Activated CD8-positive, alpha-beta T cell treated with anti-CD3 and anti-CD28 coated beads for 36 hours (primary cell): ENCODE measurements at places on chromosomes 5 and 9.

DNA sequence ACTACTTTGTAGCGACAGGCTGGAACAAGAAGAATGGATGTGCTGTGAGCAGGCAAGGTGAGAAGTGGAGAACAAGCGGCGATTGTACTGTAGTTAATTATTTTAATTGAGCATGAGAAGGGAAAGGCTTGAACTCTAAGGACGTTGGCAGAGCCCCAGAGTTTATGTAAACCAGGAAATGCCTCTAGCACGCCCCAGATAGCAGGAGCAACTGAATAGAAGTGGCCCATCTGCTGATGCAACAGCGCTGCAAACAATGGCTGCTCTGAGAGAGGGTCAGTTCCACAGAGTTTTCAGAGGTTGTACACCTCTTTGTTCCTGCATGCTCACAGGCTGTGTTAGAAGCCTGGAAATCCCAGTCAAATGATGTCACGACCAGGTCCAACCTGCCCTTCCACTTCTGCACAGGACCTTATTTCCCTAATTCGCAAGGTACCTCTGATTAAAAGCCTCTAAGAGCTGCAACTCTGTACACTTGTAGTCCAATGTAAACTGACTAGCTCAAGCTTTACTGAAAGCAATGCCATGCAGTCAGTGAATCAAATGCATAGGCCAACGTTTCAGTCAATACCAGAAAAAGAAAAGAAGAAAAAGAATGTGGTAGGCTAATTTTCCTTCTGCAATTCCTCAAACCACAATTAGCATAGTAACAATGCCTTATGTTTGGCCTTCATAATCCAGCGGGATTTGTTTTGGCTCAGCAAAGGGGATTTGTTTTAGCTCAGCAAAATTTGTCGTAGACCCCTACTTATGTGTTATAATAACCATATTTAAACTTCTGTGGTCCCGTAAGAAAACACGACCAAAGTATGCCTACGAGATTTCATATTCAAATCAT is 119.6 kb upstream of the RETREG1 start:
- no peak for DNase-seq

DNA sequence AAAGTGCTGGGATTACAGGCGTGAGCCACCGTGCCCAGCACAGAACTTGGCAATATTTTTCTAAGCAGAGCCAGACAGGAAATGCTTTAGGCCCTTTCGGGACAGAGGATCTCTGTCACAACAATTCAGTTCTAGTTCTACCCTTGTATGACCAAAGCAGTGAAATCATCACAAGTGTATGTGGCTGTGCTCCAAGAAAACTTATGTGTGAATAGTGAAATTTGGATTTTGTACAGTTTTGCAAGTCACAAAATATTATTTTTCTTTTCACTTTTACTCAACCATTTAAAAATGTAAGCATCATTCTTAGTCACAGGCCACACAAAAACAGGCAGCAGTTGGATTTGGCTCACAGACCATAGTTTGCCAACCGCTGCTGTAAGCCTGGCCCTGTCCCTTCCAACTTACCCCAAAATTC is 20.4 kb upstream of the PRUNE2 start:
- DNase-seq, result no peak

GRCh38 chr9:34179213-34180136 is 632 bp downstream of the UBAP1 start:
- DNase-seq, result peak; percentile 14

DNA sequence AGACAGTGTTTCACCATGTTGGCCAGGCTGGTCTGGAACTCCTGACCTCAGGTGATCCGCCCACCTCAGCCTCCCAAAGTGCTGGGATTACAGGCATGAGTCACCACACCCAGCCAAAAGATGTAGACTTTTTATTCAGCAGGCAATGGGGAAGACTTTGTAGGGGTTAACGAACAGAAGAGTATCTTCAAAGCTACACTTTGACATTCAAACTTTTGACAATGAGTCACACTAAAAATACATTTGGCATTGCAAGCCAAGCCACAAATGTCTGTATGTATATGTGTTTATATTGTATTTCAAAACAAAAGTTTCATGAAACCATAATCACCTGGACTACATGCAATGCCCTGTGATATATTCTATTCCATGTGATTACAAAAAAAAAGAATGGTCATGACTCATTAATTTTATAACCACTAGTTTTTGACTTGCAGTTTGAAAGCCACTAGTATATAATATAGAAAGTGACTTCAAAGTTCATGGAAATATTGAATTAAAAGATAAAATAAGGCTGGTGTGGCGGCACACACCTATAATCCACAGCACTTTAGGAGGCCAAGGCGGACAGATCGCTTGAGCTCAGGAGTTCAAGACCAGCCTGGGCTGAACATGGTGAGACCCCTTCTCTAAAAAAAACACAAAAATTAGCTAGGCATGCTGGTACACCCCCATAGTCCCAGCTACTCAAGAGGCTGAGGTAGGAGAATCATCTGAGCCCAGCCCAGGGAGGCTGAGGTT is 8.3 kb downstream of the DIMT1 start:
- DNase-seq, result peak; percentile 55

GRCh38 chr9:6852243-6852963 is 94.6 kb downstream of the KDM4C start:
- DNase-seq, result no peak

GRCh38 chr5:73497497-73498056 is 665 bp upstream of the BTF3 start:
- DNase-seq, result no peak

DNA sequence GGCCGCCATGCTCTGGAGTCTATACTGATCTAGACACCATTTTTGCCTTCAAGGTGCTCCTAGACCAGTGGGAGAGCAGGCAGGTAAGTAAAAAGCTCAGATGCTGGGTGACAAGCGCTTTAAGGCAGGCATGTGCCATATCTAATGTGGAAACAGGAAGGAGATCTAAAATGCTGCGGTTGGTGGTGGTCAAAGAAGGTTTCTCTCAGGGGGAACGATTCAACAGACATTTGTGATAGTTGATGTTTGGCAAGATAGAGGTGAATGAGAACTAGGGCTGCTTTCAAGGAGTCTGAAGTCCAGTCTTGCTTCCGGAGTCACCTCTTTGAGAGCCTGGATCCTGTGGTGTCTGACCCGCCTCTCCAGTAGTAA is 146.2 kb upstream of the KLF4 start:
- DNase-seq, result no peak
